WERI-Rb-1 (cell line): ENCODE measurements at places on chromosomes 3 and 15.

- no peak for DNase-seq
Measured at GRCh38 chr3:30112902-30113484, 493.4 kb upstream of the TGFBR2 start.

GRCh38 chr3:46624975-46625490 lies 12.7 kb downstream of the FAM240A start:
- DNase-seq = no peak

- DNase-seq = no peak
Measured at GRCh38 chr3:156036258-156037053, 83.9 kb upstream of the KCNAB1 start.

- DNase-seq = no peak
Measured at GRCh38 chr3:37736624-37737023, 125.1 kb upstream of the CTDSPL start.

DNA sequence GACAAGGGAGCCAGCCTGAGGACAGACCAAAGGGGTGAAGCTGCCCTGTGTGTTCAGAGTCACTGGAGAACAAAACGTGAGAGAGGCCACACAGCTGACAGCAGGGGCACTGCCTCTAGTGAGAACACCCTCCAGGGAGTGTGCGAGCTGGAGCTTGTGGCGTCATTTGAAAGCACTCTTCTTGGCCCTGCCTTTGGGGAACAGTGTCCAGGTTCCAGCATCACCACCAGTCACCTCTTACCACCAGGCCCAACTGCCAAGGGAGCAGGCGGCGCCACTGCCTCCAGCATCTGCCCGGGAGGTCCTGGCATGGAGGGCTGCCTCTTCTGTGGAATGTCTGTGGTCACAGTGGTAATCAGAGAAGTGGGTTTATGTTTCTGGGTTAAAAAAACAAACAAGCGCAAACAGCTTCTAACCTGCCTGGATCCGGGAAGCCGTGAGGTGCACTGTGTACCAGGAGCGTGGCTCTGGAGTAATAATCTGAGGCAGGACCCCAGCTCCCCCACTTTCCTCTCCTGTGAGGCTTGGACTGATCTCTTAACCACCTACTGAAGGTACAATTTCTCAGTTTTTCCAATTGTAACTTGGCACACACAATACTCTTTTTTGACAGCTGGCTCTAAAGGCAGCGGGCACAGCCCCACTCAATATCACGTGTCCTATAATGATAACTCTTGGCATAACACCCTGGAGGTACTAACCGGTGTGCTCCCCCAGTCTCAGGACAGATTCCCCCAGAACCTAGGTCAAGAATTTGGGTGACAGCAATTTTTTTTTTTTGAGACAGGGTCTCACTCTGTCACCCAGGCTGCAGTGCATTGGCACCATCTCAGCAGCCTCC lies 32.2 kb upstream of the CDCP1 start:
- no peak for DNase-seq

GRCh38 chr15:50055332-50055731 lies 63.7 kb downstream of the ATP8B4 start:
- DNase-seq = no peak

GRCh38 chr3:11140030-11140712 lies 14.1 kb upstream of the HRH1 start:
- no peak for DNase-seq

- no peak for DNase-seq
Measured at GRCh38 chr3:146884296-146884695, 279.1 kb upstream of the PLSCR5 start.
